ENCODE measurements at places on chromosomes 3 and 15. TPM values are rescaled to one million over a fixed set of nuclear protein-coding genes. Genes with fewer than 3 reads are reported as not detected.

DNA sequence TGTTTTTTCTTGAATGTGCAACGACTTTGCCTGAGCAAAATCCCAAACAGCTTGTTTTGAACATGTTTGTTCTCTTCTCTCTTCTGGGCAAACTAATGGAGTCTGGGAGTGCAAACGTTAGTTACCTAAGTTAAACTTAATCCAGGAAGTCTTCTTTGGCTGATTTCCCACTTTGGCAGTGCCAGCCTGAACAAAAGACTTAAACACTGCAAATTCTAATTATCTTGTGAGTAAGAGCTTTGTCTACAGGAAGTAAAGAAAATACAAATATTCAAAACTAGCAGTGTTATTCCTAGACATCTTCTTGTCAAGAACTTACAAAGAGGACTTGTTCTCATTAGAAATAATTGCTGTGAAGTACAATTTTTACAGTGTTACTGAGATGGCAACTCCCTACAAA is 16.7 kb upstream of the DENND6A start:
- DNase-seq: no peak
- H3K27me3 ChIP-seq: peaks cover 2% of the 10 kb centered on the region
- peaks cover 3% of the 10 kb centered on the region for H3K36me3 ChIP-seq
- no peaks in the 10 kb centered on the region for H3K4me1 ChIP-seq
- no peak overlapping the region for H3K27ac ChIP-seq
- no peak overlapping the region for H3K4me3 ChIP-seq

Gene SLC51B
- polyA plus RNA-seq: not detected

GRCh38 chr15:77564938-77565337 is 67.8 kb downstream of the LINGO1 start:
- no peak for DNase-seq
- H3K4me3 ChIP-seq: no peak overlapping the region
- peaks cover 2% of the 10 kb centered on the region for H3K4me1 ChIP-seq
- H3K27ac ChIP-seq: no peak overlapping the region

GRCh38 chr15:40160021-40160420 is 848 bp upstream of the BUB1B start:
- H3K27me3 ChIP-seq: no peaks in the 10 kb centered on the region
- no peaks in the 10 kb centered on the region for H3K36me3 ChIP-seq
- DNase-seq: no peak
- no peak overlapping the region for H3K27ac ChIP-seq

DNA sequence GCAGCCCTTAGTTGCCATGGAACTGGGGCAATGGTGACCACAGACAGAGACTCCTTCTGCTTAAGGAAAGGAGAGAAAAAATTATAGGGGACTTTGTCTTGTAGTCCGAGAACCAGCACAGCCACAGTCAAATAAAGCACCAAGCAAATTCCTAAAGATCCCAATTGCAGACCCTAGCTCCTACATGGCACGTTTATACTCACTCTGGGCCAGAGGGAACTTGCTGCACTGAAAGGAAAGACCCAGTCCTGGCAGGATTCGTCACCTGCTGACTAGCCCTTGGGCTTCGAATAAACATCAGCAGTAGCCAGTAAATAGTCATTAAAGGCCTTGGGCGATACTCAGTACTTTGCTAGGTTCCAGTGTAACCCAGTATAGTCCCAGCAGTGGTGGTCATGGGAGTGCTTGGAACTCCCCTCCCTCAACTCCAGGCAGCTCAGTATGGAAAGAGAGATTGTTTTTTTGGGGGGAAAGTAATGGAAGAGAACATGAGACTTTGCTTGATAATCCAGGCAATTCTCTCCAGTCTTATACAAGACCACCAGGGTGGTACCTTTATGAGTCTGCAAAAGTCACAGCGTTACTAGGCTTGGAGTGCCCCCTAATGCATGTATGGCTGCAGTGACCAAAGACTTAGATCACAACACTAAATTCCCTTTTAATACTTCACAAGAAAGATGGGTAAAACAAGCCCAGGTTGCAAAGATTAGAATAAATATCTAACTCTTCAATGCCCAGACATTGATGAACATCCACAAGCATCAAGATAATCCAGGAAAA is 66.4 kb upstream of the AGTR1 start:
- peaks cover 1% of the 10 kb centered on the region for H3K27me3 ChIP-seq
- H3K4me3 ChIP-seq: no peak overlapping the region
- H3K27ac ChIP-seq: no peak overlapping the region

Gene SH3GL3
- not detected for polyA plus RNA-seq

Gene LRTM1
- polyA plus RNA-seq: not detected

DNA sequence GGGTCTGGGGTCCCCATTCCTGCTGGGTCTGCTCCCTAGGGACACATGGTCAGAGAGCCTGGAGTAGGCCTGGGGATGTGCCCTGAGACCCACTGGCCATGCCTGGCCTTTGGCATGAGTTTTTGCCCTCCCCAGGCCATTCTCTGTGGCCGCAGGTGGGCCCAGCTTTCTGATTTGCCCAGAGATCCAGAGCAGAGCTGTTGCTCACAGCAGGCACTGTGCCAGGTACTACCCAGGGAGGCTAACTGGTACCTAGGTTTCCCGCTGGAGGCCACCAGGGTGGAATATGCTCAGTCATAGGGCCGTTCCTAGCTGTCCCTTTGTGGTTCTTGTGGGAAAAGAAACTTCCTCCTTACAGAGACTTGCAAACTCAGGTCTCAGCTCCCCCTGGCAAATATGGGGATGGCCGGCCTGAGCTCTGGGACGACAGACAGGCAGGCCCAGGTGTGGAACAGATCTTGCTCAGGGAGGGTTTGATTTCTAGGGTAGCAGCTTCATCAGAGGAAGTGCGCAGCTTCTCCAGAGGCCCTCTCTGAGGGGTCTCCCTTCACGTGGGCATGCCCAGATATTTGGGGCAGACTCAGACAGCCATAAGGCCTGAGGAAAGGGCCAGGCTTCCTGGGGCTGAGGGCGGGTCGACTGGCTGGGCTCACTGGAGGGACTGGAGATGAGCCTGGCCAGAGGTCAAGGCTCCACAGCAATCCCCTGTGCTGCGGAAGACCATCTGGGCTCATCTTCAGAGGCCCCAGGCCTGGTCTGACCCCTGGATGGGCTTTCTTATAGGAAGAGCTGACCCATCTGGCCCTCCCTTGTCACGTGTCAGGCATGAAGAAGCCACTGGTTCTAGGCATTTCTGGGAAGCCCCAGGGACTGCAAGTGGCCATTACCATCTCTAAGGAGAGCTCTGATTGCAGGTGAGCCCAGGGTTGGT is 28.0 kb downstream of the ACAA1 start:
- DNase-seq: no peak
- no peaks in the 10 kb centered on the region for H3K4me1 ChIP-seq
- H3K36me3 ChIP-seq: peaks cover 9% of the 10 kb centered on the region
- no peak overlapping the region for H3K27ac ChIP-seq
